ELR (cell line): ENCODE measurements at places on chromosomes 4 and X.
A peak's percentile ranks its signal among the peaks of the same experiment; 100 is the strongest.

- DNase-seq: no peak
Measured at GRCh38 chr4:102598762-102599374, 97.7 kb downstream of the NFKB1 start.

GRCh38 chr4:152935631-152936445 is at the start of gene FHDC1:
FHDC1 (plus strand) TSS chr4:152936323; CDS start chr4:152943058, 6,735 bp downstream.
- peak; percentile 49 for DNase-seq

GRCh38 chrX:21934414-21934813 is 6.1 kb upstream of the SMS start:
- DNase-seq: peak; percentile 78

- no peak for DNase-seq
Measured at GRCh38 chrX:67717571-67717970, 173.8 kb downstream of the AR start.

DNA sequence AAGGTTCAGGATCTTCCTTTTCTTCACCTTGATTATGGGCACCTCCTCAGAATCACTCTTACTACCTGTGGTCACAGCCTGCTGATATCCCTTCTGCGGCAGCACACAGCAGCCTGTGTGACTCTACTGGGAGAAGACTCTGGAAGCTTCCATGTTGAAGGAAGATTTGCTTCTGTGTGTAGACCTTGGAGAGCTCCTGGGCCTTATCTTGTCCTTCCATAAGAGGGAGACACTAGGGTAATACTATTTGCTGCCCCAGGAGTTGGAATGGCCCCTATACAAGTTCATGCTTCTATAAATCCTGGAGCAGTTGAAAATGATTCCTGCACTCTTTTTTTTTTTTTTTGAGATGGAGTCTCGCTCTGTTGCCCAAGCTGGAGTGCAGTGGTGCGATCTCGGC is 10.2 kb upstream of the SUPT20HL1 start:
- DNase-seq: no peak

DNA sequence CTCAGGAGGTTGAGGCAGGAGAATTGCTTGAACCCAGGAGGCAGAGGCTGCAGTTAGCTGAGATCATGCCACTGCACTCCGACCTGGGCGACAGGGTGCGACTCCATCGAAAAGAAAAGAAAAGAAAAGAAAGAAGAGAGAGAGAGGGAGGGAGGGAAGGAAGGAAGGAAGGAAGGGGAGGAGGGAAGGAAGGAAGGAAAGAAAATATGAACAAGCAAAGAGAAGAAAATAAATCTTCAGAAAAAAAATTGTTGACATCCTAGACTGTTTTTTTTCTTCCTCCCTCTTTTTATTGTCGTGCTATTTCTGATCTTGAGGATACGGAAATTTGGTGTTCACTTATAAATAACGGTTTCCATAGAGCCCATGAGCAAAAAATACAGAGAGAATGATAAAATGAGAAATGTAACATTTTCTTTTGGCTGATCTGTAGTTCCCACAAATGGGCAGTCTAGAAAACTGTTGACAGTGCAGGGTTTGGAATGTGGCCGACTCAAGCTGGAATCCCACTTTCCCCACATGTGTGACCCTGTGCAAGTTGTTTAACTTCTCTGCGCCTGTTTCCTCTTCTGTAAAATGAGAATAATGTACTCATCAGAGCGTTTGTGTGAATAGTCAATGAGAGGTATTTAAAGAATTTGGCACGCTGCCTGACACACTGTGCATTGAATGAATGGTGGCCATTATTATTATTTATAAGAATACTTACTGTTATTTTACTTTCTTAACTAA is 19.4 kb downstream of the SORBS2 start:
- DNase-seq: peak; percentile 92

- no peak for DNase-seq
Measured at GRCh38 chrX:40878766-40879165, 143.4 kb upstream of the MED14 start.

- peak; percentile 85 for DNase-seq
Measured at GRCh38 chr4:113355550-113356371, 306.3 kb downstream of the ANK2 start.

DNA sequence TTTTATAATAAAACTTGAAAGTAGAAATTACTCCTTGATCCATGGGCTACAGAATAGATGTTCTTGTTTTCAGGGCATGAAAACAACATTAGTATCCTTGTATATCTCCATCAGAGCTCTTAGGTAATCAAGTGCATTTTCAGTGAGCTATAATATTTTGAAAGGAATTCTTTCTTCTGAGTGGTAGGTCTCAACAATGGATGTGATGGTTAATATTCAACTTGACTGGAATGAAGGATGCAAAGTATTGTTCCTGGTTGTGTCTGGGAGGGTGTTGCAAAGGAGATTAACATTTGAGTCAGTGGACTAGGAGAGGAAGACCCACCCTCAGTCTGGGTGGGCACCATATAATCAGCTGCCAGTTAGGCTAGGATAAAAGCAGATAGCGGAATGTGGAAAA is 100.1 kb downstream of the LCORL start:
- no peak for DNase-seq

DNA sequence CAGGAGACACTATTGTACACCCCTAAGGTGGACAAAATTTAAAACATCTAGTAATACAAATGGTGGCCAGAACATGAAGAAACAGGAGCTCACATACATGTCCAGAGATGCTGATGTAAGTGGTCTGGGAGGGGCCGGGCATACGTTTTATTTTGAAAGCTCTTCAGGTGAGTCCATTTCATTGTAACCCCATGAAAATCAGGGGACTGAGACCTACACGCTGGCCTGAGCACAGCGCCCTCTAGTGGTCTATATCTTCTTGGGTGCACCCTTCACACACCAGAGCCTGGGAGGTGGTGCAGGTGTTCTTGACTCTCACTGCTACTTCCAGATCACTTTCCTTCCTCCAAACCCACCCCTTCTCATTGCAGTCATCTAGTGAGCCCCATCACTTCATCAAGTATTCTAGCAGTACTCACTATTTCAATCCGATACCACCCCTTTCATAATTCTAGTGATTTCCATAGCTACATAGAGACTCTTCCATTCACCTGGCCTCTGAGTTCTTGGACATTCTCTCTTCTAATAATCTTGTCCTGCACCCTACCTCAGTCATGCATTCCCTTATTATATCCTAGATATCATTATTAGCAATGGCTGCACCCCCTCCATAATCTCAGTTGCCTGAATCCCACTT is 4.3 kb upstream of the TLR6 start:
- peak; percentile 71 for DNase-seq

DNA sequence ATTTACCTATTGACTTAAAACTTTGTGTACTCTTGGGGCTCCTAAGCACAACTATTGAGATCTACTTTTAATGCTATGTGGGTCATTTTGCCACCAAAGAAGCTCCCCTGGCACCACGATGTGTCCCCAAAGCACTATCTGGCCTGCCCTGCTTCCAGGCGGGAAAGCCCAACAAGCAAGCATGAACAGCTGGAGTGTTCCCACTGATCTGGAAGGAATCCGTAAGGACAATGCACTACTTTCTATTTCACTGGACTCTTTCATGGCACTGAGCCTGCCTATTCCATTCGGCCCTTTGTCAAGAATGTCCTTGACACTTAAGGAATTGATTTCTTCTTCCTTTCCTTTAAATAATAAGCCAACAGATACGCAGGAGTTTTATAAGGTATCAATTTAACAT is 38.8 kb downstream of the GRIA3 start:
- no peak for DNase-seq

DNA sequence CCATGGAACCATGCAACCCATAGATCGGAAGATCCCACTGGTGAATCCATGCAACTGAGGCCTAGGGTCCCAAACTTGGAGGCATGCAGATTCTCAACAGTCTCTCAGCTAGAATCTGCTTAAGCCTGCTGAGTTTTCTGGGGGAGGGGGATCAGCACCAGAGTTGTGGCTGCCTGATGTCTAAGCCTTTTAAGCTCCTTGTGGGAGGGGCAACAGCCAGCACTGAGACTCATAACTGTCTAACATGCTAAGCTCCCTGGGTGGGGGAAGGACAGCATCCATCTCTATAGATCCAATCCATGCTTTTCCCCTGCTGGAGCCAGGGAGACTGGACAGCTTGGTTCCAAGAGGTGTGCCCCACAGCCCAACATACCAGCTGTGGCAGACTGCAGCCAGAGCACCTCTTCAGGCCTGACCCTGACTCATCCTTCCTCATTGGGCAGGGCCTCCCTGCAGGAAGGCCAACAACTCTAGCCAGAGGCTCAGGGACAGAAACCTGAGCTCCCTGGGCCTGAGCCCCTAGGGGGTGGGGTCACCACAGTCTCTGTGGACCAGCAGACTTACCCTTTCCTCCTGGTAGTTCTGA is 300.1 kb upstream of the SLC7A11 start:
- DNase-seq: peak; percentile 49

- no peak for DNase-seq
Measured at GRCh38 chr4:52628543-52628942, 30.6 kb downstream of the USP46 start.

DNA sequence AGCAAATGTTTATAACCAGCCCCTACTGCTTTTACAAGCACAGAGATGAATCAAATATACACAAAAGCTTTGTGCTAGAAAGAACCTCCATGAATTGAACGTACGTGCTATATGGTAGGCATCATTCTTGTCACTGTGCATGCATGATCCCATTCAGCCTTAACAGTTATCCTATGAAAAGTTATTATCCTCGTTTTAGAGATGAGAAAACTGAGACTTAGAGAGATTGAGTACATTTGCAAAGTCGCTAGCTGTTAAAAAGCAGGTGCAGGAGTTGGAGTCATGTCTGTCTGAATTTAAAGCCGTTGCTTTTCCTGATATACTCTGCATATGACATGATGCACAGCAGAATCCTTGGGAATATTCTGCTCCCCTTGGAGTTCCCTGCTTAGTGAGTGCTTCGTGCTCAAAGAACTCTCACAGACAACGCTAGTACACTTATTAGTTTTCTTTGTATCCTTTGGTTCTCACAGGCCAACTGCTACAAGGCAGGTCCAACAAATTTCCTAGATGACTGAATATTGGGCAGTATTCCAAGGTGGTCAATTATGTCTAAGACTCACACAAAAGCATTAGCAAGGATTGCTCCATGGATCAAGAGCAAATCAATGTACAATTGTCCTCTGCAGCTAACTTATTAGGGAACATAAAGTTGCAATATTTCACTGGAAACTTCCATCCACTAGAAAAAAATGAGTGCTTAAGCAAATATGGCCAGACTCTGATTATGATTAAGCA is 42.8 kb upstream of the TRIM2 start:
- DNase-seq: no peak

DNA sequence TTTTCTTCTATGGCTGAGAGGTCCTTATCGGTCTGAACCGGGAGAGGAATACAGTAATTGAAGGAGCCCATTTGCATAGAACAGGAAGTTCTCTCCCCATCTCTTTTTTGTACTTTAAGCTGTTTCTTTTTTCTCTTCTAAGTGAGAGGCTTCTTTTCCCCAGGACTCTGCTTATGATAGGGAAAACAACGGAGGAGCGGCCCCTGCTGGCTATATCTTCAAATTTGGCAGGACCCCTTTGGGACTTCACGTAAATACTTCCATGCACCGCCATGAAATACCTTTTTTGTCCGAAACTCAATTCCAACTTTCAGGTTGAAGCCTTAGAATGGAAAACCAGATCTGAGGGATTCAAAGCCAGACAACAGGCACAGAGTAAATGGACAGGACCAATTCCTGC is 1153.0 kb upstream of the INTU start:
- DNase-seq: no peak

DNA sequence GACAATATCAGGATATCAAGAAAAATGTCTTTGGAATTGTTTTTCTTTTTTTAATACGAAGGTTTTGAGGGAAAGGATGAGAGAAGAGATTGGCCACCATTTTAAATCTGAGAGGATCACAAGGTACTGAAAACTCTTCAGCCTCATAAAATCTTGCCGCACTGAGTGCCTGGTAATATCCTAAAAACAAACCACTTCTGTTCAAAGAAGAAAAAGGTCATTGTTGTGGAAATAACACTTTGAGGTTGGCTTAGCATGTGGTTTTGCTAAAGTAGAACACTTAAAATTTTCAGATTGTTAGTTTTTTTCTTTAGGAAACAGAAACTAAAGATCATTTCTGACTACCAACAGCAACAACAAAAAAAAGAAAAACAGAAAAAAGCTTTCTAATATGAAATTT is 1.0 kb upstream of the CLDN22 start:
- DNase-seq: no peak

DNA sequence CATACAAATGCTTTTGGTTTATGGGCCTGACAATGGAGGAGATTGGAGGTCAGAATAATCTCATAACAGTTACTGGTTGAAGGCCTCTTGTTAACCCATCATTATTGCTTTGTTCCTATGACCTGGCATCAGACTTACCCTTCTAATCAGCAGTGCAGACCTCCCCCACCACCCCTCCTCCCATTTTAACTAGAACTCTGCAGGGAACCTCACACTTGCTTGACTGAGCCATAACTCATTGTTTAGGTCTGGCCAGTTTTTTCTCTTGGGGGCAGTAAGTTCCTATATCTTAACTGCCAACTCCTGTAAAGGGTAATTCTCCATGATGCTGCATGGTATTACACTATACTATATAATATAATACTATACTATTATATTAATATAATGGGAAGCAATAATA is 609.3 kb downstream of the IL1RAPL1 start:
- DNase-seq: no peak

DNA sequence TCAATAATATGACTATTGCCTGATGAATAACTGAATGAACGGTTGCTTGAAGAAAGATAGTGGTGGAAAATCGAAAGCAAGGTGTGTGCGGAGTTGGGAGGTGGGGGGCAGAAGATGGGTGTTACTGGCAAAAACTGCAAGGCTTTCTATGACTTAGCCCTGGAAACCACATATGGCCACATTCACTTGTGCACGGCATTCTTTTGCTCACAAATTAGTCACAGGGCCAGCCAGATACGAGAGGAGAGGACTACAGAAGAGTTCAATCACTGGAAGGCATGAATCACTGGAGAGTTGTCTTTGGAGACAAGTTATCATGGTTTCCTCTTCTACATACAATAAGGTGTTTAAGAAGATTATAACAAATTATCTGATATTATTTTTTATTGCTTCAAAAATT is 626.5 kb upstream of the CPEB2 start:
- peak; percentile 74 for DNase-seq

DNA sequence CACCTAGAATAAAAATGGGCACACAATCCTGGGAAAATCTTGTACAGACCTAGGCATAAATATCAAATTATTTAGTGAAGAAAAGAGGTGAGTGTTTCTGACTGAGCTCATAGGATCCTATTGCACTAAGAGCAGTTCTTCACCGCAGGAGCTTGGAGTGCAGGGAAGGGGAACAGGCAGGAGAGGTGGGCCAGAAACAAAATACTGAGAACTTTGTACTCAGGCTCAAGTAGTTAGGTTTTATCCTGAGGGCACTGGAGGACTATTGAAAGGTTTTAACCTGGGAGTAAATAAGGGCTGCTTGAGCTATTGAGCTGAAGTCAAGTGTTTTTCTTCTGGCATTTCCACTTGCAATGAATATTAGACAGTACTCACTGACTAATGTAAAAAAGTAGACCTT is 12.2 kb downstream of the EPHA5 start:
- DNase-seq: no peak

GRCh38 chrX:97065973-97066372 is 182.3 kb downstream of the RPA4 start:
- peak; percentile 24 for DNase-seq
